AG04450 (cell line): ENCODE measurements at places on chromosomes 4 and X.

GRCh38 chr4:41057467-41057866, 156.9 kb downstream of the APBB2 start:
- no peak for DNase-seq

DNA sequence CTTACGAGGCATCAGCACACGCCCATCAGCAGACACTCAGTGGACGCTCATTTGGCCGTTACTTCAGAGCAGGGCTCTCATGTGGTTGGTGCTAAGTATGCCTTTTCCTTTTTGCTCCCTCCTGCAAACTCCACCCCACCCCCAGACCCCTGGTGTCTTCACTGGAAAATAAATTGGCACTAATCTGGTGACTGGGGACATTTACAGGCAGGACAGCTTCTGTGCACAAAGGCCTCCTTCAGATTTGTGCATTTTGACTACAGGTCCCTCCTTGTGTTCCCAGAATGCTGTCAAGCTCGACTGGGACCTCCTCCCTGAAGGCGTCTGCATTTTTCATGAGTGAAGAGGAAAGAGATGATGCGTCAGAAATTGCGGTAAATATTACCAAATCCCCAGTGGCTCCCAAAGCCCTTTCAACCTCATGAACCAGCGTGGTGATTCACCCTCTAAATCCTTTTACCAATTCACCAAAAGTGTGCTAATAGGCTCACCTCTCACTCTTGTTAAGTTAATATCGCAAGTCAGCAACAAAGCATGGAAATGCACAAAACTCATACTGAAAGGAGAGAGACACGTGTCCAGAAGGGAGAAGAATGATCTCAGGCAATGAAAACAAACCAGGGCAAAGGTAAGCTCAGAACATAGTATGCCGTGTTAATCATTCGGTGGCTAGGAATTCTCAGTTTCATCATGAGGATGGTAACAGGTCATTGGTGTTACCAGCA, 119.0 kb downstream of the NKX6-1 start:
- DNase-seq: no peak

DNA sequence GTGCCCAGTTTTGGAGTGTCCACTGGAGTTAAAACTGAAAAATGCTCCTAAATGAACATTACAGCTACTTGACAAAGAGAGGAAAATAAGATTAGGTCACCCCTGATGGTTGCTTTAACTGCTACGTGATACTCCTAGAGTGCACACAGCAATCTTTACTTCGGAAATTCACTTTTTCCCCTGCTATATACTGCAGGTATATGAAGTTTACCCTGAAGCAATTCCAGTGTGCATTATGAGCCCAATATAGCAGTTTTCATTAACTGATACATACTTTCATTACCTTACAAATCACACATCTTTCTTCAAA, 773 bp upstream of the ZNF827 start:
- DNase-seq: no peak

GRCh38 chrX:31483336-31483735, 411.5 kb upstream of the FTHL17 start:
- no peak for DNase-seq

- DNase-seq: peak; percentile 87
Observed at GRCh38 chr4:24210332-24210902, 320.6 kb upstream of the PPARGC1A start.
